Thoracic aorta endothelial cell (primary cell): ENCODE measurements at places on chromosomes 3 and 15. TPM values are rescaled to one million over a fixed set of nuclear protein-coding genes. Genes with fewer than 3 reads are reported as not detected.

Gene SLC51B
- not detected in 2 replicates for total RNA-seq

Gene PLA2G4D
- total RNA-seq: not detected in 2 replicates

Gene HRG
- total RNA-seq: not detected in 2 replicates

Gene EPHB3
- total RNA-seq: 0.07 TPM in 1 of 2 replicates, not detected in the other

Gene SOX2
- total RNA-seq: not detected in 2 replicates

Gene OXTR
- 0.13 and 0.14 TPM in 2 replicates for total RNA-seq

Gene C3orf85
- total RNA-seq: not detected in 2 replicates
